ENCODE measurements at places on chromosomes 7 and 10.

DNA sequence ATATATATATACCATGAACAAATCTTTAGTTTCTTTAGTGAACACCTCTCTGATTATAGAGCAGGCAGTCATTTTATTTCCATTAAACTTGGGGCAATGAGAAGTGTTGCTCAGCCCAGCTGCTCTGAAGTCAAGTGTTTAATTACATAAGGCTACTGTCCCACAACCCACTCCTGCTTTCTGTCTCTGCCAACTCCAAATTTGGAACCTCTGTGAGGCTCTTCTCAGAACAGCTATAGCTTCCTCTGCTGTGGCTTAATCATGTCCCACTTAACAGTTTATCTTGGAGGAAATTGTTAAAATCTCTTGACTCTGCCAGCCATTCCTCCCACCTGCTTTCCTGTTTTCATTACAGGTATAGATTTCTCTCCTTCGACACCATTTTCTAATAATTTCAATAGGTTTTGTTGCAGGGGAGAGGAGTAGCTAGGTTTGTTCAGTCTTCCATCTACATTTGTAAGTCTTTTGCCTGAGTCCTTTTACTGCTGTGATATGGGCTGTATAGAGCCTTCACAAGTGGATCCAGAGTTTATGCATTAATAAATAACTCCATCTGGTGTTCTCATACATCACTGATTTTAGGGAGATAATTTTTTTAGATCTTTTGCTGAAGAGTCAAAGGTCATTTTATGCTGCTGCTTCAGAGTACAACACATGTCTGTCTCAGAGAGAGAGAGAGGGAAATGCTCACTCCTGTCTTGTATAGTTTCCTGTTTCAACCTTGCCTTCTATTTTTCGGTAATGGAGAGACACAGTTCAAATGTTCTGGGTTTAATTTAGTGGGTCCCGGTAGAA is 170.4 kb downstream of the WNT2 start:
- DNase-seq, result no peak

DNA sequence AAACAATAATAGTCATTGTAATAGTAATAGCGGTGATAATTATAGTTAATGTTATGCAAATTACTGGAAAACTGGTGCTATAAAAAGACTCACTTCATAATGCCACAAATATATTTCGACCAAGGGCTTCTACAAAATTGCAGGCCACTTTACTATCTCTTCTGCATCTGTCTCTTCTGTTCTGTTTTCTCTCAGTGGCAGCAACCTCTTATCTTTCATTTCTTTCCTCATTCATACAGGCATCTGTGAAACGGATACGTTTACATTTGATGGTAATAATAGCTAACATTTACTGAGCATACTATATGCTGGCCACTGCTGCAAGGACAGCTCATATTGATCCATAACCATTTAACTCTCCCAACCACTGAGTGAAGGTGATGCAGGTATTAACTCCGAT is 537.4 kb upstream of the PFKP start:
- DNase-seq, result peak; percentile 10

- no peak for DNase-seq
Measured at GRCh38 chr10:16816171-16816570, 1.1 kb downstream of the RSU1 start.

GRCh38 chr10:82037076-82037475 is 162.1 kb downstream of the NRG3 start:
- no peak for DNase-seq

Measured in NCI-H1436 treated with DMSO at 0.1 percent for 48 hours (cell line).